Body of pancreas (tissue), 4 donors: ENCODE measurements at places on chromosomes 4 and X. TPM values are rescaled to one million over a fixed set of nuclear protein-coding genes. Genes with fewer than 3 reads are reported as not detected.

Gene FHDC1
- total RNA-seq, result 0.99 TPM

Gene LONRF3
- 15.3 TPM for total RNA-seq

Gene SPATA4
- not detected for total RNA-seq

Gene FGF16
- total RNA-seq, result not detected

Gene PRSS12
- 15.8 TPM for total RNA-seq

Gene ZCCHC18
- total RNA-seq, result 2.6 TPM

Gene PPP2R2C
- 0.78 TPM for total RNA-seq

Gene MAGEB2
- total RNA-seq, result not detected

Gene ING2
- total RNA-seq, result 3.6 TPM

Gene OCRL
- total RNA-seq, result 7.3 TPM

Gene GAGE13
- total RNA-seq, result not detected

Gene TLR1
- 20.8 TPM for total RNA-seq

Gene ADH7
- total RNA-seq, result not detected

Gene SSX4B
- total RNA-seq, result not detected

Gene CXXC4
- 3.6 TPM for total RNA-seq

Gene JAKMIP1
- 1.3 TPM for total RNA-seq

Gene DCK
- 7.3 TPM for total RNA-seq

Gene TRO
- 24.1 TPM for total RNA-seq

Gene ASB5
- total RNA-seq, result not detected

Gene AKAP14
- total RNA-seq, result not detected

Gene TKTL2
- not detected for total RNA-seq

Gene SPANXB1
- total RNA-seq, result not detected

Gene CDKL2
- 1.6 TPM for total RNA-seq

Gene MTNR1A
- total RNA-seq, result 1.6 TPM

Gene AFP
- total RNA-seq, result not detected

Gene IL21
- not detected for total RNA-seq

Gene CFAP97
- total RNA-seq, result 17.1 TPM

Gene CTAG1A
- total RNA-seq, result not detected

Gene PASD1
- not detected for total RNA-seq

Gene SHOX
- not detected for total RNA-seq

Gene ITM2A
- 16.1 TPM for total RNA-seq

Gene MPP1
- 31.6 TPM for total RNA-seq

Gene SYAP1
- 15.8 TPM for total RNA-seq

Gene GPR173
- total RNA-seq, result 0.26 TPM

Gene HTN3
- total RNA-seq, result not detected

Gene TMEM164
- total RNA-seq, result 334 TPM

Gene DACH2
- not detected for total RNA-seq

Gene ITGB1BP2
- 6.9 TPM for total RNA-seq

Gene GAGE12H
- not detected for total RNA-seq

Gene N4BP2
- total RNA-seq, result 15.0 TPM

Gene H2BW2
- total RNA-seq, result not detected

Gene MEPE
- not detected for total RNA-seq

Gene USP27X
- total RNA-seq, result 1.3 TPM

Gene UGT2B17
- total RNA-seq, result not detected

Gene HMX1
- total RNA-seq, result not detected

Gene HEPH
- total RNA-seq, result 2.3 TPM

Gene NOX1
- not detected for total RNA-seq

Gene GSX2
- not detected for total RNA-seq

Gene FAAH2
- 12.7 TPM for total RNA-seq

Gene ARHGAP24
- total RNA-seq, result 43.3 TPM

Gene MAGEB17
- total RNA-seq, result 0.52 TPM

Gene ESX1
- not detected for total RNA-seq

Gene PABPC5
- total RNA-seq, result 0.26 TPM

Gene USP51
- total RNA-seq, result 0.99 TPM

Gene HERC5
- total RNA-seq, result 3.9 TPM

Gene SNX12
- total RNA-seq, result 20.0 TPM

Gene ARHGAP36
- total RNA-seq, result not detected

Gene KIAA0232
- total RNA-seq, result 9.6 TPM

Gene RAB33A
- 0.78 TPM for total RNA-seq
